ENCODE measurements at places on chromosomes 1 and 21. TPM values are rescaled to one million over a fixed set of nuclear protein-coding genes. Genes with fewer than 3 reads are reported as not detected.

DNA sequence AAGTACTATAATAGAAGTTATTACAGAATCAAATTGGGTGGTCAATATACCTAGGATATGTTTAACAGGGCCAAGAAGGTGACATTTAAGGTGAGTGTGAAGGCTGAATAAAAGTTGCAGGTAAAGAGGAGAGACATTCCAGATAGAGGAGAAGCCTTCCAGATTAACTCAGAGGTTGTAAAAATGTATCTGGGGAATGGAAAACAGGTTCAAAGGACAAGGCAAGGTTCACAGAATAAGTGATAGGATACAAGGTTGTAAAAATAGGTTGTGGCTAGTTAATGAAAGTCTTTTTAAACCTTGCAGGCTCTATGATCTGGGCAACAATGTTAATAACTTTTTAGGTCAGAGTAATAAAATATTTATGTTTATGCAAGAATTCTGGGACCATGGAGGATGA is 40.2 kb downstream of the FUBP1 start:
- H3K36me3 ChIP-seq, result peaks cover 50% of the 10 kb centered on the region
- no peaks in the 10 kb centered on the region for H3K27me3 ChIP-seq
- H3K4me1 ChIP-seq, result no peaks in the 10 kb centered on the region

- no peaks in the 10 kb centered on the region for H3K27me3 ChIP-seq
- no peak overlapping the region for H3K4me3 ChIP-seq
- no peaks in the 10 kb centered on the region for H3K36me3 ChIP-seq
- H3K4me1 ChIP-seq, result no peaks in the 10 kb centered on the region
- H3K27ac ChIP-seq, result no peak overlapping the region
Observed at GRCh38 chr1:175554586-175554985, 188.8 kb downstream of the TNR start.

DNA sequence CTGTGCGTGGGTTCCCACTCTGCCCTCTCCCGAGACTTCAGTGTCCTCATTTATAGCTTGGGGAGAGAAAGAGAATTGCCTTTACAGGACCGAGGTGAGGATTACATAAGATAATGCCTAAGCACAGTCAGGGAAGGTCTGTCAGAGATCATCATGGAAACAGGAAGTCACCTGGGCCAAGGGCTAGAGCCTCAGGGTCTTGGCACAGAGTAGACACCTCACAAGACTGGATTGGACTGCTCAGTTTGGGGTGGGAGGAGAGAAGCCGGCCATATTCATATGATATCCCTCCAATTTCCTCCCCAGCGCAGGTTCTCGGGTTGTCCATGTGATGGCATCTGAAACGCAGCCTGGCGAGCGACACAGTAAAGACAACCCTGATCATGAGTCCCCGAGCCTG is 3.8 kb downstream of the CNR2 start:
- no peak for DNase-seq
- peaks cover 3% of the 10 kb centered on the region for H3K4me1 ChIP-seq
- no peaks in the 10 kb centered on the region for H3K27me3 ChIP-seq
- H3K27ac ChIP-seq, result no peak overlapping the region

The HCRTR1 gene
- not detected for total RNA-seq

The NES gene
- 23.0 TPM for total RNA-seq

The WDR77 gene
- total RNA-seq, result 31.6 TPM

All from GM23248 (cell line).